ENCODE measurements at places on chromosomes 6 and 20.

- DNase-seq: no peak
Measured at GRCh38 chr20:11546939-11547338, 370.8 kb upstream of the BTBD3 start.

DNA sequence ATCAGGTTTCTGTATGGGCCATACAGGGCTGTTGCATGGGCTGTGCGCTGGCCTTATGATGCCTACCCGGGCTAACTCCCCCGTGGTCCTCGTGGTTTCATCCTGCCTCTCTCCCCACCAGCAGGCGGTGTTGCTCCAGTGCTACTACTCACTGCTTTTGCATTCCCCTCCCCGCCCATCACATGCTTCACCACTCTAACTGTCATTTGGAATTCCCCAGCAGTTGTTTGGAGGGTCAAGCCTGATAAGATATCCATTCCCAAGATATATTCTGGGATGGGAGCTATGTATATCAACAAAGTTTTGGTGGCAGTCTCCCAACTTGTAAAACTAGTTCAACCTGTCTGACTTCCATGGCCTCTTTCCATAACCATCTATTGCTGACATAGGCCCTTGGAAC, 233.2 kb upstream of the SOX4 start:
- no peak for DNase-seq

- DNase-seq: no peak
Measured at GRCh38 chr20:2302384-2303060, 6.7 kb downstream of the TGM3 start.

DNA sequence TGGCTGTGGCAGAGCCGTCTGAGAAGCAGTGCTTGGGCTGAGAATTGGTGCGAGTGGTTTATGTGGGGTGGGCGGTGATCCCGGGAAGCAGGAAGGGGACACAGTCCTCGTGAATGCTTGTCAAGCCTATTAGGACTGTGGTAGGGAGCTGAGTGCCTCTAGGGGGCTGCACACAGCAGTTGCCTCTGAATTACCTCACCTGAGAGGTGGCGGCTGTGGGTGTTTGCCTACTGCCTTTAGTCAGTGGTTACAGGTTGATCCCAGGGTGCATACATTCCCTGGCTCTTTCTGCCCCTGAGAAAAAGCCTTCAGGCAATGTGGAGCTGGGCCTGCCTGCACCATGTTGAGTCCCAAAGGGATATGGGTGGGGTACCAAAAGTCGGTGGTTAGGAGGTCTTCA, 5.2 kb downstream of the AP5S1 start:
- DNase-seq: no peak

DNA sequence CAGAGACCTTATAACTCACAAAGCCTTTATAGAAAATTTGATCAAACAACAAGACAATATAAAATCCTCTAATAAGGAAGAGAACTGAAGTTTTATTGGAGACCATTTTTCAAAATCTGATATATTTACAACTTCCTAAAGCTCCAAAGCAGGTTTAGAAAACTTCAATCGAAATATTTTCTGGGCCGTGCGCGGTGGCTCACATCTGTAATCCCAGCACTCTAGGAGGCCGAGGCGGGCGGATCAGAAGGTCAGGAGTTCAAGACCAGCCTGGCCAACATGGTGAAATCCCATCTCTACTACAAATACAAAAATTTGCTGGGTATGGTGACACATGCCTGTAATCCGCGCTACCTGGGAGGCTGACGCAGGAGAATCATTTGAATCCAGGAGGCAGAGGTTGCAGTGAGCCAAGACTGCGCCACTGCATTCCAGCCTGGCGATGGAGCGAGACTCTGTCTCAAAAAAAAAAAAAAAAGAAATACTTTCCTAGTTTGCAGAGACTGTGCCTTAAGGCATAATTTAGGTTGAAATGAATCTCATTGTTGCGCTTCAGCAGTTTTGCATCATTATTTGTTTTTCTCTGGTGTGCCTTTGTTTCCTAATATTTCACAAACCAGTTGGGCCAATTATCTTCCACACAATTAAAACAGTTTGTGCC, 60.6 kb upstream of the ASIP start:
- no peak for DNase-seq

- DNase-seq: no peak
Measured at GRCh38 chr6:14072084-14072483, 45.5 kb upstream of the CD83 start.

- DNase-seq: no peak
Measured at GRCh38 chr6:136547336-136547735, 2.9 kb downstream of the MAP7 start.

DNA sequence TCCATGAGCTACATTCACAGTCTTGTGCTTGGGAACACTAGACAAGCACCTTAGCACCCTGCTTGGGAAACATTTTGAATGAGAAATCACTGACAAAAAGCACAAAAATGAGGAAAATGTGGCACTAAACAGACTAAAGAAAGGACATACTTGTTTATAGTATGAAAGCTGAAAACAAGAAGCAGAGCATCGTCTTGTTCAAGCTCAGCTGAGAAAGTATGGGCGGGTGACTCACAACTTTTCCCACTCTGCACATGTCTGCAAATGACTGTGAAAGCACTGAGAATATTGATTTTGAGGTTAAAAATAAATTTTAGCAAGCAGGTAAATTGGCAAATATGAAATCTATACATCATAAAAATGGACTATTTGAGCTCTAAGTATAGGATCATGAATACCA, 725.3 kb downstream of the COL12A1 start:
- DNase-seq: no peak

DNA sequence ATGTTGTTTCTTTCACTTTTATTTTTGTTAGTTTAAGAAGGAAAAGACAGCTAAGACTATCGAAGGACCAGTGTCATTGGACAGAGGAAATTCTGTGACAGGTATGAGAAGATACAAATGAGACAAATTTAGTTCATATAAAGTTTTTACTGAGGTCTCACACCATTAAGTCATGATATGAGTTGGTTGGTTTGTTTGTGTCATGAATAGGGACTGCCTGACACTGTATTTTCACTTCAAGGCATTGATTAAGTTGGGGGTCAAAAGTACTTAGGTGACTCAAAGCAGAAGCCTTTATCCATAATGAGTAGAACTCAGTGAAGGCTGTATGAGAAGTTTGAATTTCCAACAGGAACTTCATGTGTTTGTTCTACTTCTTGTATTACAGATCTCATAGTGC, 21.3 kb upstream of the HIVEP2 start:
- no peak for DNase-seq

DNA sequence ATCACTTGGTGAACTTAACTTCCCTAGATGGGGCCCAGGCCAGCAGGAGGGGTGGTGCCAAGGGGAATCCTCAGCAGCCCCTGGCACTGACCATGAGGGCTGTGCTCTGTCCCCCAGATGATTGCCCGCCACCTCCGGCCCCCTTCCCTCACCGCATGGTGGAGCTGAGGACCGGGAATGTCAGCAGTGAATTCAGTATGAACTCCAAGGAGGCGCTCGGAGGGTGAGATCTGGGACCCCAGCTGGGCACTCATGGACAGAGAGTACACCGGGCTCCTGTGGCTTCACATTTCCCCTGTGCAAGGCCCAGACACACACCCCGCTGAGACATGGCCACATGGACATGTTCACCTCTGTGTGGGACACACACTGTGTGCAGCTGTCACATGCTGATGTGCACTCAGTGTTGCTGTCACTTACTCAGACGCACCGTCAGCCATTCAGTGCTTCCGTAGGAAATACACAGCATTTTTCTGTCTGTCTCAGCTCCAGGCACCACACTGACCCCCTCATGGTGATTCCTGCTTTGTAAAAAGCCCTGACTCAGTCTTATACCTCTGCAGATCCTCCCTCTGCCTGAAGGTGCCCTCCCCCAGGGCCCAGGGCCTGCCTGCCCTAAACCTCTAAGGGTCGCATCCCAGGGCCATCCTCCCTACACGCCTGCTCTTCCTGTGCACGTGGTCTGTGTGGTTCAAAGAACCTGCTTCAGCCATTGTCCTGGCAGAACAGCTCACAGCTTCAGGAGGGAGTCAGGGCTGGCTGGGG, 4.4 kb downstream of the MYLK2 start:
- no peak for DNase-seq

GRCh38 chr6:153984811-153985210, 54.2 kb upstream of the OPRM1 start:
- DNase-seq: no peak

GRCh38 chr6:151681433-151682059, 125.9 kb upstream of the ESR1 start:
- no peak for DNase-seq

DNA sequence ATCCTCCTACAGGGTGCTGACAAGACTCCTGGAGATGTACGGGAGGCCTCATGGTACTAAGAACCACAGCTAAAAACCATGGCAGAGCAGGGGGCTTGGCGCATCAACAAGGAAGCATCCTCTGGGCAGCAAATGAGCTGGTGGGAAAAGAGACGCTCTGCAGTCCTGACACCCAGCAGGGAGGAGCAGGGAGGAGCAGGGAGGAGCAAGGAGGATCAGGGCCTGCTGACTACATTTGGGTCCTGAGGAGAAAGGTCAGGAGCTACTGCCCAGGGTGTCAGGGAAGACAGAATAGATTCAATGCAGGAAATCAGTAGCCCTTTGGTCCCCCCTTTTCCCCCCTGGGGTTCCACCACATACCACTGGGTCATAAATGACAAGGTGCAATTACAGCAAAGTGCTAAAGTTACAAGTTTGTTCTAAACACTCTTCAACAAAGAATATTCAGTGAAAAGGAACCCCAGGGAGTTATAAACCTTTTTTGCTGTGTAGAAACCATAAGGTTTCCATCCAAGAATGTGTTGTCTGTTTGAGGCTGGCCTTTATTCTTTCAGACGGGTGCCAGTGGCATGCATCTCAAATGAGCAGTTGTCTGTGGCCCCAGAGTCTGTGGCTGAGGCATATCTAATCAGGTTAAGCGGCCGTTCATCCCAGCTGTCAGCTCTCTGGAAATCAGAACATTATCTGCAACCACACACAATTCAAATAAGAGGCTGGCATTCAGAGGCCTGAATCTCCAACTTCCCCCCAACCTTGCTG, 325.0 kb downstream of the CDC5L start:
- DNase-seq: no peak

- DNase-seq: no peak
Measured at GRCh38 chr6:33824461-33825154, 20.8 kb upstream of the MLN start.

GRCh38 chr6:45727228-45727627, 288.4 kb downstream of the CLIC5 start:
- DNase-seq: no peak

- no peak for DNase-seq
Measured at GRCh38 chr20:41440882-41441281, 74.3 kb upstream of the EMILIN3 start.

- DNase-seq: no peak
Measured at GRCh38 chr6:150606168-150606591, 6.5 kb downstream of the PLEKHG1 start.

DNA sequence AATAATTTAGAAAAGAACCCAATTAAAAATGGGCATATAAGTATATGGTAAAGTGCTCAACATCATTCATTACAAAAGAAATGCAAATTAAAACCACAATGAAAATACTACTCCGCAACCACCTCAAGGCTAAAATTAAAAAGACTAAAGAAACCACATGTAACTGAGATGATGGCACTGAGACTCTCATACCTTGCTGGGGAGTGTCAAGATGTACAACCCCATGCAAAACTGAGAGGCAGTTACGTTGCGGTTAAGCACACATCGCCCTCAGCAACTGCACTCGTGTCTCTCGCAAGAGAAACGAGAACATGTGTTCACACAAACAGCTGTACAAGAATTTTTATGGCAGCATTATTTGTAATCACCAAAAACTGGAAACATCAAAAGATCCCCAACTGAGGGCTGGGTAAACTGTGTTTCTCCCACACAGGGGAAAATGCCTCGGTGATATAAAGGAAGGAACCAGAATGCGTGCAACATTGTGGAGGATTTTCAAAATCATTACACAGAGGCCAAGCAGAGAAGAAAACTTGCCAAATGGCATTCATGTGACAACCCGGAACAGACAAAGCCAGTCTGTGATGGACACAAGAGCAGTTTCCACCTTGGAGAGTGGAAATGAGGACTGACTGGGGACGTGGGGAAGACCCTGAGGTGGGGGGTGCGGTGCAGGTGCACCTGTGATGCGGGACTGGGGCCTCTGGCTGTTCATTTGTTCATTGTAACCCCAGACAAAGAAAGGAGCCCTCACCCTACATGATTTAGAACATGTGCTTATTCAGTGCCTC, 144.9 kb downstream of the WDR27 start:
- DNase-seq: no peak

DNA sequence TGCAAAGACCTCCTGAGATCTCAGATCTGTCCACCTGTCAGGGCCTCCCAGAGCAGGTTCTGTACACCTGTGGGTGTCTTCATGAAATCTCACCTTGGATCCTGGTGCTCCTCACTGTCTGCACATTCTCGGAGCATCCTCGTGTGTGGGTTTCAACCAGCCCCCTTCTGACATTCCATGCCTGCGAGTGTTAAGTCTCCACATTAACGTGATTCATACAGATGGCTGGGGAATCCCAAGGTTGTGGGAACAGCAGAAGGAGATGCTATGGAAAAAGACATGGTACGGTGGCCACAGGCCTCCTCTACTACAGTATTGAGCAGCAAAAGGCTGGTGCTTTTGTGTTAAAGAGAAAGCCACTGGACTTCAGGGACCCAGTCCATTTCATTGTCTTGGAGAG, 556.5 kb downstream of the DHX35 start:
- DNase-seq: no peak

DNA sequence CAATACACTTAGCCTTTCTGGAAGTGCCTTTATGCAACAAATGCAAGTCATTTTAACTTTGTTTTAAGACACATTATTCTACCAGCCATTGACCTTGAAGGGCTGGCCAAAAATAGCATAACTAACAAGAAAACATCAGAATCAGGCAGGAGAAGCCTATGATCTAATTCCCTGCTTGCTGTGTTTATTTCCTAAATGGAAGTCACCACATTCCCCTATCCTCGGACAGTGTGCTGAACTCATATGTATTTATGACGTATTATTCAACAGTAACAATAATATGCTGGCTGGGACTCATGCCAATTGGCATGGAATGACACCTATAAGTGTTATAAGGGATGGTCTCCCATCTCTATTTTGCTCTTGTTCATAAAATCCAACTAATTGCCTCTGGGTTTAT, 140.7 kb downstream of the MAP3K7 start:
- DNase-seq: no peak

- no peak for DNase-seq
Measured at GRCh38 chr6:37131104-37131959, 38.6 kb upstream of the PIM1 start.

DNA sequence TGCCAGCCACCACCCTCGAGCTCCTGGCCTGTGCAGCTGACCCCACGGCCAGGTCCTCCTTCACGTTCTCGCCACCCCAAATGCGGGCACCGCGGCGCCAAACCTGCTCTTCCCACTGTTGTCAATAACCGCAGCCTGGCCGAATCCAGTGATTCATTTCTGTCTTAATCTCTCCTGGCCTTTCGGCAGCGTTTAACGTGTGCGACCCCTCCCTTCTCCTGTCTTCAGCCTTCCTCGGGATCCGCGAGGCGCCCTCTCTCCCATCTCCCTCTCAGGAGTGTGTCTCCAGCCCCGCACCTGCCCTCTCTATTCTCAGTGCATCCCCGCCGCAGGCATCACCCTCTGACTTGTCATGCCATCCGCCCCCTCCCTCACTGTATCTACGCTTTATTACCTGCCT, 91.4 kb downstream of the THBS2 start:
- no peak for DNase-seq
